IMR-90 (cell line): ENCODE measurements at places on chromosomes 1 and 21. TPM values are rescaled to one million over a fixed set of nuclear protein-coding genes. Genes with fewer than 3 reads are reported as not detected.

Gene TMCO4
- 8.4 and 8.6 TPM in 2 replicates for polyA plus RNA-seq

Gene SLC16A4
- polyA plus RNA-seq = 20.8 and 27.7 TPM in 2 replicates

GRCh38 chr1:210415846-210416448 is 87.2 kb downstream of the HHAT start:
- no peak for DNase-seq

Gene NAXE
- 60.6 and 61.0 TPM in 2 replicates for polyA plus RNA-seq

DNA sequence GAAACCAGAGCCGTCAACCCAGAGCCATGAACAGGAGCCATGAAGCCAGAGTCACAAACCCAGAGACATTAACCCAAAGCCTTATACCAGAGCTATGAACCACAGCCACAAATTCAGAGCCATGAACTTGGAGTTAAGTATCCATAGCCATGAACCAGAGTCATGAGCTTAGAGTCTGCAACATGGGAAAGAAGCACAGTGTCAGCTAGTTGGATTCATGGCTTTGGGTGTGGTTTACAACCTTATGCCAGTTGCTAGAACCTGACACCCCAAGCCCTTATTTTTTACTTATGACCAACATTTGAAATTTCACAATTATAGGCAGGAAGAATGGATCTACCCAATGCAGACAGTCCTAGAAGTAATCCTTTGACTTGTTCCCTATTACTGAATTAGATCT is 128.9 kb upstream of the FAM78B start:
- no peak for DNase-seq

- peak; percentile 83 for DNase-seq
Observed at GRCh38 chr1:30109853-30110252, 613.5 kb downstream of the MATN1 start.

GRCh38 chr1:58933599-58933926 is 149.7 kb upstream of the JUN start:
- DNase-seq = peak; percentile 11

GRCh38 chr1:41560931-41561330 is 76.4 kb upstream of the EDN2 start:
- DNase-seq = no peak
